ENCODE measurements at places on chromosomes 1 and 21.

GRCh38 chr1:99675292-99675691, 29.4 kb downstream of the PALMD start:
- no peak for DNase-seq

DNA sequence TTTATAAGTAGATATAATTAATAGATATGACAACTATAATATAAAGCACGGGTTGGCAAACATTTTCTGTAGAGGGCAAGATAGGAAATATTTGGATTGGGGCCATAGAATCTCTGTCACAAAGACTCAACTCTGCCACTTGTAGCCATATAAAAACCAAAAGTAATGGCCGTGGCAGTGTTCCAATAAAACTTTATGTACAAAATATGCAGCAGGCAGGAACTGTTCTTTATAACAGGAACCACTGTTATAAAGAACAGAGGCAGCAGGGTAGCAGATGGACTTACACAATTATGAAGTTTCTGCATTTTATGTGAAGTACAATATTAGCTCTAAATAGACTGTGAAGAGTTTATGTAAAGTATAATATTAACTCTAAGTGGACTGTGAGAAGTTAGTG, 16.9 kb upstream of the QSOX1 start:
- no peak for DNase-seq

- DNase-seq: no peak
These were observed 1.3 kb upstream of the PBXIP1 start for GRCh38 chr1:154957091-154957657.

- no peak for DNase-seq
These were observed 233.1 kb downstream of the PAPPA2 start for GRCh38 chr1:176696109-176696508.

- DNase-seq: no peak
These were observed 44.2 kb downstream of the EPHB2 start for GRCh38 chr1:22754824-22755223.

DNA sequence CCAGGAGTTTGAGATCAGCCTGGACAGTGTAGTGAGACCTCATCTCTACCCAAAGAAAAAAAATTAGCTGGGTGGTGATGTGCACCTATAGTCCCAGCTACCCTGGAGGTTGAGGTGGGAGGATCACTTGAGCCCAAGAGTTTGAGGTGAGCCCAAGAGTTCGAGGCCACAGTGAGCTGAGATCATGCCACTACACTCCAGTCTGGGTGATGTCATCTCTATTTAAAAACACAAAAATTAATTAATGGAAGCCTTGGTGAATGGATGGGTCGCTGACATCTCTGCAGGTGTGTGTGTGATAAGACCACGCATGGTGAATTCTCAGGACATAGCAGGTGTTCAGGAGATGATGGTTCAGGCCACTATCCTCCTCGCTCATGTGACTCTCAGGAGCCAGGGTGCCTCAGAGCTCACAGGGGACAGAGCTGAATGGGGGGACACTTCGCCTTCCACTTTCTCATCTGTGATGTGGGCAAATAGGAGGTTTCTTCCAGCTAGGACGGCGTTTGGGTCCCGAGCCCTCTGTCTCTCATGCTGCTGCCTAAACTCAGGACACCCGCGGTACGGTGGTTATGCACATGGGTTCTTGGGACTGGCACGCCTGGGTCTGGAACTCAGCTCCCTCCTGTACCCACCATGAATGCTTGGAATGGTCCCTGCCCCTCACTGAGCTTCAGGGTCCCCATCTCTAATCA, 113.4 kb upstream of the ZBTB40 start:
- no peak for DNase-seq

DNA sequence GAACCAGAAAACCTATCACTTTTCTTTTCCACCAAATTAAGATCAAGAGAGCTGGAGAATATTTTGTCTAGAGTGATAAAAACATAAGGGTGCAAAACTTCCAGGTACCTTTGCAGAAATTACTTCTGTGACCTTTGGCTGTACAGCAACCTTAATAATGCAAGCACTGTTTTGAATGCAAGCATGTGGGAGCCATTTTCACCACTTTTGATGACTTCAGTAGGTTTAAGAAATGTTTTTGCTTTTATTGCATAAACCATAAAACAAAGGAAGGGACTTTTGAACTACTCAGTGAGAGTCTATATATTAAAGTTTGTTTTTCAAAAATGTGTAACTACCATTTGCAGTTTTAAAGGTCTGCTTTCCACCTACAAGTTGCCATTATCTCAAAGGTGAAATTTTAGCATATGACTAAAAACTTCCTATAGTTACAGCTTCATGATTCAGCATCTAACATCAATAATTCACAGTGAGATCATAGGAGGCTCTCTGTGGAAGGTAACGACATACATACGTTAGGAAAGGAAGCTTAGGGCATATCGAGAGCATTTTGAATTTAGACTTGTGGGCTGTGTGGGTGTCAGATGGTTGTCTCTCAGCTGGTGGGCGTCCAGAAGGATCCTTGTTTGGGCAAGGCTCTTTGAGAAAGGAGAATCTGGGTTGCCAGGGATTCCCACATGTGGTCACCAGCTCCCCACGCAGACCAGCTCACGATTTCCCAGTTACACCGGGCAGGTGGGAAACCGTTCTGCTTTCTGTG, 1.1 kb upstream of the GADD45A start:
- no peak for DNase-seq

All from fibroblast of skin of left biceps (primary cell).